T-helper 17 cell (primary cell): ENCODE measurements at places on chromosomes 12 and 14.

DNA sequence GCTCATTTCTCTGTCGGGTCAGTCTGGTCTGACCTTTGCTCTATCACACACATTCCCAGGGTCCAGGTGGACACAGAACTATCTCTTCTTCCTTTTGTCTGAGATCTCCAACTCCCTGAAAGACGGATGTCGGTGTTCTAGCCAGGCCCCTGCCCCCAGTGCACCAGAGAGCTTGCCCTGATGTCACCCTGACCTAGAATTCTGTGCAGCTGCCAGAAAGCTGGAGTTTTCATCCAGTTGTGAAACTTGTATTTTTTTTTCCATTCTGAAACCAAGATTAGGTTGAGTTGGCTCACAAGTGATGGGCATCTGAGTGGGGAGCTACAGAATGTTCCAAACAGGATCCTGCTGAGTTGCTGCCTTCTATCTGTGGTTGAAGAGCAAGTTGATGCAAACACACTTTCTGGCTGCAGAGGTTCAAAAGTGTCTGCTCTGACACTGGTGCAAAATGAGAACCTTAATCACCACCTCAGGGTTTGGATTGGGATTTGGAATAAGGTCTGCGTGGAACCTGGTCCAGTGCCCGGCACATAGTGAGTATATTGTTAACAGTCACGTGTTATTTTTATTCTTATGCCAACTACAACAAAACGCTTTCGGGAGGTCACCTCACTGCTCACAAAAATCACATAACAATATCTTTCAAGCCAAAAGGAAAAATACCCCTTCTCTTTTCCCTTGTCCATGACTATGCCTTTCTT is 211.5 kb downstream of the SLC15A4 start:
- DNase-seq, result no peak

- no peak for DNase-seq
These were observed 11.6 kb downstream of the FBXW8 start for GRCh38 chr12:116922194-116922897.

- DNase-seq, result no peak
These were observed 30.0 kb downstream of the PELI2 start for GRCh38 chr14:56147986-56148901.

DNA sequence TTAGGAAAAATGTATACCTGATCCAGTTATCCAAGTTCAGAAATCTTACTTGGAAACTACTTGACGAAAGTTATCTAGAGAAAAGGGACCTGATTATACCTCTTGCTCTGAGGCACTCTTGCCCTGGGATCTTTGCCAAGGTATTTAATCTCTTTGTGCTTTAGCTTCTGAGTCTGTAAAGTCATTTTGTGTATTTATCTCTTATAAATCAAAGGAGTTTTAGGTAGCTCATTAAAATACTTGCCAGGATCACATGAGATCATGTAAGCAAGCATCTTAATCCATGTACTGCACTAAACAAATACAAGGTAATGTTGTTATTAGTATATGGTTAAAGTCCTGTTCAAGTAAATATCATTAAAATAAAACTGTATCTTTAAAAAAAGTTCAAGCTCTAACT is 147.5 kb downstream of the IPO8 start:
- DNase-seq, result no peak

- DNase-seq, result no peak
These were observed 56.0 kb upstream of the RFLNA start for GRCh38 chr12:124238886-124239285.

- no peak for DNase-seq
These were observed 160.6 kb downstream of the ADGRD1 start for GRCh38 chr12:131114271-131114670.

GRCh38 chr12:12474471-12474928 is 88.2 kb downstream of the DUSP16 start:
- no peak for DNase-seq

DNA sequence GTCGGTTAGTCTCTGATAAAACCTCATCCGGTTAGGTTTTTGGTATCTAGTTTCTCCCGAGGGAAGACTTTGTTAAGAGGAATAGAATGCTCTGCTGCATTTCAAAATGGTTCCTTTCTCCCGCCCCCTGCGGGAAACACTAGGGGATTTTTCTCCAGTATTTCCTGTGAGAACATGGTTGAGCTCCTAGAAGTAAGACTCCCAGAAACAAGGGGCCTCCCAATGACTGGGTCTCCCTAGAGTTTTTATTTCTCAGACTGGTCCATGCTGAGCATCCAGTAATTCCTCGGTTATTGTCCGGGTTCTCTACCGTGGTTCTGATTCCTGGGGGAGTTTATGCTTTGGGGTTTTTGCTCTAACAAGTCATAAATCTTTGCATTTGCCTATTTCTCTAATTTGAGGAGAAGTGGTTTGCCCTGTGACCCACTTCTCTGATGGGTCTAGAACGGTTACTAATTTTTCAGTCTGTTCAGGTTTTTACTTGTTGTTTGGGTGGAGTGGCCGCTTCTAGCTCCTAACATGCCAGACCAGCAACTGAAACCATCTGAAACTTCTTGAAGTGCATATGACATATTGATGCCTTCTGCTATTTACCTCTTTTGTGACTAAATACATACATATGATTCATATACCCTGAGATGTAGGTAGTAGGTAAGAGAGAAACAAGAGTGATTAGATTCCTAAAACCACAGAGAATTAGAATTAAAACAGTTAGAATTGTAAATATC is 25.1 kb downstream of the TESPA1 start:
- DNase-seq, result no peak

DNA sequence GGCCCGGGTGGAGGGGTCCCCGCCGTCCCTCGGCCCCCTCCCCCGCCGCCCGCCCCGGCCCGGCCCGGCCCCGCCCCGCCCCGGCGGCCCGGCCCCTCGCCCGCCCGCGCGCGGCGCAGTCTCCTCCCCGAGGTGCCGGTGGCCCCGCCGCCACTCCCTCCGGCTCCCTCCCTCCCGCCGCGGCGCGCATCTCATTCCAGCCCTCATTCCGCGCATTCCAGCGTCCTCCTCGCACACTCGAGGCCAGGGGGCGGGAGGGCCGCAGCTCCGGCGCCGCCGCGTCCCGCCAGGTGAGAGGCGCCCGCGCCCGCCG is at the start of gene TEAD4:
Gene TEAD4, plus strand, starts transcription at position 206 of the 313 bp plus-strand sequence.
- no peak for DNase-seq
